ENCODE measurements at places on chromosomes 7 and 10.

- DNase-seq: no peak
Measured at GRCh38 chr10:77681839-77682238, 44.2 kb upstream of the KCNMA1 start.

DNA sequence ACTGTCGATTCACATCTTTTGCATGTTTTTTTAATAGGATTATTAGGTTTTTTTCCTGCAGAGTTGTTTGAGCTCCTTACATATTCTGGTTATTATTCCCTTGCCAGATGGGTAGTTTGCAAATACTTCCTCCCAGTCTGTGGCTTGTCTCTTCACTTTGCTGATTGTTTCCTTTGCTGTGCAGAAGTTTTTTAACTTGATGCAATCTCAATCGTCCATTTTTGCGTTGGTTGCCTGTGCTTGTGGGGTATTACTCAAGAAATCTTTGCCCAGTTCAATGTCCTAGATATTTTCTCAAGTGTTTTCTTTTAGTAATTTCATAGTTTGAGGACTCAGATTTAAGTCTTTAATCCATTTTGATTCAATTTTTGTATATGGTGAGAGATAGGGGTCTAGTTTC lies 95.4 kb downstream of the TBXAS1 start:
- no peak for DNase-seq

- no peak for DNase-seq
Measured at GRCh38 chr7:64581926-64582894, 19.3 kb upstream of the ZNF680 start.

GRCh38 chr10:79105150-79105739 lies 36.5 kb downstream of the ZMIZ1 start:
- DNase-seq: no peak

- DNase-seq: no peak
Measured at GRCh38 chr10:47403446-47404318, 19.6 kb upstream of the ZNF488 start.

DNA sequence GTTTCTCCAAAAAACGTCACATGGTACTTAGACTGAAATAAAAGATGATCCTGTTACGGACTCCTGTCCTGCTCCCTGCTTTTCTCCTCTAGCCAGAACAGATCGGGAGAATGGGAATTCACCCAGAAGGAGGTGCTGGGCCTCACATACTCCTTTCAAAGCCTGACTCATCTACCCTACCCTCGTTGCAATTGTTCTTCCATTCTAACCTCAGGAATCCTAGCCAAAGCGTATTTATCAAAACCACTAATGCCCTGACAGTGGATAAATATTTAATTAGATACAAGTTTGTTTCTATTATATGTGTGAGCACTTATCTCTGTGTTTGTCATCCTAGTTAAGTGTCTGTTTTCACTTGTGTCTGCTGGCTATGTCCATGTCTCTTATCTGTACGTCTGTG lies 21.7 kb downstream of the ZCWPW1 start:
- no peak for DNase-seq

DNA sequence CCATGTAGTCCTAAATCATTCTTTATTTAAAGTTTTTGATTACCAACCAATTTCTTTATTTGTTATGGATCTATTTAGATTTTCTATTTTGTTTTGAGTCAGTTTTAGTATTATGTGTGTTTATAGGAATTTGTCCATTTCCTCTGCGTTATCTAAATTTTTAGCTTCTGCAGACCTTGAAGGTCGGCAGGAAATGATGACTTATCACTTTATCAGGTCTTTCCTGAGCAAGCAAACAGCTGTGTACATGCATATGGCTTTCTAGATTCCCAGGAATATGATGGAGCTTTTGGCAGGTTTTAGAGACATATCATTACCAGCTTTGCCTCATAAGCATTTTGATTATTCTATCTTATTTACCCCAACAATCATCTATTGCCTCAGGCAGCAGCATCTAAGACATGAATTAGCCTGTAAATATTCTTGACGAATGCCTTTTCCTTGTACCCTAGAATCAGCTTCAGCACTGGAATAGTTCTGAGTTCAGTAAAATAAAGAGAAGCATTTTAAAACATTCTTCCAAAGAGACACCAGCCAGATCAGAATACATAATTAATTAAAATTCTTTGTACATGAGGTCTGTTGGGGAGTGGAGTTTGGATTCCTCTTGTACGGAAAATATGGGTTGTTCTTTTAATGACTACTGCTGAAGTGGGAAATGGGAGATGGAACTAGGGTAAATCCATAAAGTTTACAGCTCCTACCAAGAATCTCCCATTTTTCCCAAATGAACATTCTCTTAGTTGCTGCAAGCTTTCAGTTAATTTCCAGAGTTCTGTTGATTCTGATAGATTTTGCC lies 408.8 kb upstream of the SEMA3C start:
- no peak for DNase-seq

GRCh38 chr10:100568912-100569311 lies 33.2 kb downstream of the HIF1AN start:
- DNase-seq: no peak

- DNase-seq: no peak
Measured at GRCh38 chr7:1396195-1396594, 63.1 kb downstream of the MICALL2 start.

GRCh38 chr7:108313086-108313485 lies 143.2 kb downstream of the NRCAM start:
- no peak for DNase-seq

DNA sequence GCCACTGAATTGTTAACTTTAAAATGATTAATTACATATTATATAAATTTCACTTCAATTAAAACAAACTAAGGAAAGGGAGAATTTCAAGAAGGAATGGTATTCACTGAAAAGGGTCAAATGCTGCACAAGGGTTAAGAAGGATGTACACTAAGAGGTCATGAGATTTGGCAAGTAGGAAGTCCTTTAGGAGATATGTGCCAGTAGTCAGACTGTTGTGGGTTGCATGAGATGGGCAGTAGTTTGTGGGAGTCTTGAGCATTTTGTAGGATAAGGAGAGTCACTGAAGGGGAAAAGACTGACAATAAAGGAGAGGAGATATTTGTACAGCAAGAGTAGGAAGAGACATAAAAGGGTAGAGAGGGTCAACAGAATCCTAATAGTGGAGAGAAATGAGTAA lies 12.4 kb upstream of the PTPN12 start:
- DNase-seq: no peak

DNA sequence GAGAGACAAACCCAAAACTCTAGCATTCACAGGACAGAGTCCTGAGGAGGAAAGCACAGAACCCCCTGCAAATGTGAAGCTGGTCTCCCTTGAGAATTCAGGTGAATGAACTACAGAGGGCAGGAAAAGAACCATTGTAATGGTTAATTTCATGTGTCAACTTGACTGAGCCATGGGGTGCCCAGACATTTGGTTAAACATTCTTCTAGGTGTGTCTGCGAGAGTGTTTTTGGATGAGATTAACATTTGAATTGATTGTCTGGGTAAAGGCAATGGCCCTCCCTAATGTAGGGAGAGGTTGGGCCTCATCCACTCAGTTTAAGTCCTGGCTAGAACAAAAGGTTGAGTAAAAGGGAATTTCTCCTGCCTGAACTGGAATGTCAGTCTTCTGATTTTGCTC lies 15.7 kb upstream of the CDK1 start:
- DNase-seq: no peak

DNA sequence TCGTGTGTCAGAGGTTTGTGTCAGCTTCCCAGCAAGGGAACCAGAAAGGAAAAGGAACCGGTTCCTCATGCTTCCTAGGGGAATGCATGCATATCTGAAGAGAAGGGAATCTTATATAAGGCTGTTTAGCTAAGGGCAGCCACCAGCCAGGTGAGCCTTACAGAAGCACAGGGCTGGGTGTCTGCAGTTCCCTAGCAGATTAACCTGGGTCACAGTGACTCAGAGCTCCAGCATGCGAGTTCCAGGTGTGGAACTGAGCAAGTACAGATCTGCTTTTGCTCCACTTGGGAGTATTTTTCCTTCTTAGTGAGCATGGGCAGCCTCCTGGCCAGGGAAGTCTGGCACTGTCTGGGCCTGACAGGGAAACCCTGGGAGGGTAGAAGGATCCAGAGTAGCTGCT lies 957 bp upstream of the ANKRD2 start:
- no peak for DNase-seq

DNA sequence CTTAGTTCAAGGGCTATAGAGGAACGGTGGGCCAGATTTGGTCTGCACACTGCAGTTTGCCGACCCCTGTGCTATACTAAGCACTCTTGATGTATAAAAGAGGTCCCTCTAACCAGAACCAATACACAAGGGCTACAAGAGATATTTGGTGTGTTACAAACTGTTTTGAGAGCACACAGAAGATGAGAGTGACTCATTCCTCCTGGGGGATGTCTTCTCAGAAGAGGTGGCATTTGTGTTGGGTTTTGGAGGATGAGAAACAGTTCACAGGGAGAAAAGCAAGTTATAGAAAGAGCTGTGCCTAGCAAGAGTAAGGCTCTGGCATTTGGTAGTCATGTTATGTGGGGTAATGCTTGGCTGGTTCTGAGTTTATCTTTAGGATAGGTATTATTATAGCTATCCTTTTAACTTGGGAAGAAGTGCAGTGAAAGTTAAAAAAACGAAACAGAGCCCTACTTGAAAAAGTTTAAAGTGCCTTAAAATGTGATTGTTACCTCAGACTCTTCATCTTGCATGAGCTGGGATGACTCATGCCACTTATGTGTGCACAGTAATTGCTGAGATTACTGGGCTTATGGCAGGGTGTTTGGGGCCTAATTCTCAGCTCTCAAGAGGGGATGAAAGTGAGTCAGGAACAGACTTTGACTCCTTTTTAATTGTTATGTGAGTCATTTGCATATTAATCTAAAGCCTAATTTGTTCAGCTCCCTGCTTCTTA lies 160.4 kb downstream of the KIF20B start:
- no peak for DNase-seq

- DNase-seq: no peak
Measured at GRCh38 chr10:83536426-83536825, 602.9 kb upstream of the GHITM start.

- no peak for DNase-seq
Measured at GRCh38 chr10:132410056-132410778, 13.2 kb downstream of the PWWP2B start.

GRCh38 chr7:127831318-127832219 lies 179.6 kb downstream of the SND1 start:
- no peak for DNase-seq

GRCh38 chr7:92360387-92360786 lies 86.9 kb upstream of the GATAD1 start:
- DNase-seq: no peak

DNA sequence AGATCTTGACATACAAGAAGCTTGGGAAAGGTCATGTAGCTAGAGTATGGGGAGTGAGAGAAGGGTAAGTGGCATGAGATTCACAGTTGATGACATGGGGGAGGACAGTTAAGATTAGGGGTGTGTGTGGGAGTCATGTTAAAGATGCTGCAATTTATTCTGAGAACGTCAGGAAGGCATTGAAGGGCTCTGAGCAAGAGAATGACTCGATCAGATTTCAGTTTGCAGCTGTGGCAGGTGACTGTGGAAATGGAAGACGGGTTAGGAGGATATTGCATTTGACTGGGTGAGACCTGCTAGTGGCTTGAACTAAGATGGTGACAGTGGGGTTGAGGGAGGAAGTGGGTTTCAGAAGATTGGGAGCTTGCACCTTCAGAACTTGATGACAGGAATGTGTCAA lies 5.6 kb downstream of the CDC123 start:
- no peak for DNase-seq

DNA sequence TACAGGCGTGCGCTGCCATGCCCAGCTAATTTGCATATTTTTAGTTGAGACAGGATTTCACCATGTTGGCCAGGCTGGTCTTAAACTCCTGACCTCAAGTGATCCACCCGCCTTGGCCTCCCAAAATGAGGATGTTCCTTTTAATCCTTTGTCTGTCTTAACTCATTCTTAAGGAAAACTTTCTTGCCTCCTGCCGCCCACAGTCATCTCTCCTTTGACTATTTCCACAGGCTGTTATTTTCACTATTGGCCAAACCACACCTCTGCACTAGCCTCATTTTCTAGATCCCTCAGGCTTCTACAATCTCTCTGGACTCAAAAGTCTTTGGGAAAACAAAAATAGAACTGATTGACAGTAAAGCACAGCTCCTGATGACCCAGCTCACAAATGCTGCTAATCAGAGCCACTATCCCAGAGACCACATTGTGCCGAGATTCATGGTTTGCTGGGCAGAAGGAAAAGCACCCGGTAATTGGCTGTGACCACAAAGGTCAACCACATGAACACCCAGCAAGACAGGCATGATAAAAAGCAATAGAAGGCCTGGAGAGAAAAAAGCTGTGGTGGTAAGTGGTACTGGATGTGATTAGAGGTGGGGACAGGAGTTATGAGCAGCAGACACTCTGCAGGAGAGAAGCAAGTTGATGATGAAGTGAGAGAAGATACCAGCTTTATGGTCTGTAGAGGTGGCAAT lies 44.1 kb upstream of the ZNRF2 start:
- no peak for DNase-seq

DNA sequence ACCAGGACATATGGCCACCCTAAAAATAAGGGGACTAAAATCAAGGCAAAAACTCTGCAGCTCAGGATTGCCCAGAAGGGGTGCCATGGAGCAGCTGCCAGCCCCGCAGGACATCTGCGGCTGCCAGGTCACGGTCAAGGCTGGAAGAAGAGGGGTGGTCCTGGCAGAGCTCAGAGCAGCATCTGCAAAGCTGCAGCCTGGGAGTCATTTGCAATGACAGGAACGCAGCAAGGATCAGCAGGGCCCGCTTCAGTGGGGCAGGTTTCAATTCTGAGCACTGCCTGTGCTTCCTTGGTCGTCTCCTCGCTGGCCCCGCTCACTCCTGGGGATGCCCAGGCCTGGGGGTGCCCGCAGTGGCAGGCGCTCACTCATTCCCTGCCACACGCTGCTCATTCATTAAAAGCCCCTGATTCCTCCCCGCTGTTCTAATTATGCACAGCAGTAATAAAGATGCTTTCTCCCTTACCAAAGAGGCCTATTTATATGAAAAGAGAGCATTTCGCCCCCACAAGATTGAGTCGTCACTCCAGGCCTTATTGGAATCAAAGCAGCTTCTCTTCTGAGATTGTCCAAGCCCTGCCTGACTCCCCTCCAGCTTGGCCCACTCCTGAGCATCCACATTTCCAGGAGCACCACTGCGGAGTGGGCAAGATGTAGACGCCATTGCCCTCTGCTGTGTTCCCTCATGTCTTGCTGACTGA lies 4.6 kb downstream of the HSPA12A start:
- DNase-seq: no peak

DNA sequence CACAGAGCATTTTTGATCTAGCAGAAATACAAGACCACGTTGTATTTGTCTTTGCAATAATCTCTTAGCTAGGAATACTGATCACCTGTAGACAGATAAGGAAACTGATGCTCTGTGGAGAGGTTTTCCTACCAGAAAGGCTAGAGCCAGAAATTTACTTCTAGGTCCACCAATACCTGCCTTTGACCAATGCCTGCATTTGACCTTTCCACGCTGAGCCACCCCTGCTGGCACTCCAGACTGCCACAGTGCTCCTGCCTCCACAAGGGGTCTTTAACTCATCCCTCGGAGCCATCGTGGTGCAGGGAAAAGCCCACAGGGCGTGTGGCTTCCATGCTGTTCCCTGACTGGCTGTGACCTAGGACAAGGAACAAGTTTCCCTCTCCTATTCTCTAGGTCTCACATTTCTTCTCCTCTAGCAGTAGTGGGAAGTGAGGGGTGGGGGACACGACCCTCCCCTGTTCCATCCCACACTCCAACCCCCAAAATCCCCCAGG lies 1.5 kb upstream of the ELN start:
- no peak for DNase-seq

Data from substantia nigra (tissue), 51 donors.